ENCODE measurements at places on chromosomes 7 and 10.
A peak's percentile ranks its signal among the peaks of the same experiment; 100 is the strongest.

DNA sequence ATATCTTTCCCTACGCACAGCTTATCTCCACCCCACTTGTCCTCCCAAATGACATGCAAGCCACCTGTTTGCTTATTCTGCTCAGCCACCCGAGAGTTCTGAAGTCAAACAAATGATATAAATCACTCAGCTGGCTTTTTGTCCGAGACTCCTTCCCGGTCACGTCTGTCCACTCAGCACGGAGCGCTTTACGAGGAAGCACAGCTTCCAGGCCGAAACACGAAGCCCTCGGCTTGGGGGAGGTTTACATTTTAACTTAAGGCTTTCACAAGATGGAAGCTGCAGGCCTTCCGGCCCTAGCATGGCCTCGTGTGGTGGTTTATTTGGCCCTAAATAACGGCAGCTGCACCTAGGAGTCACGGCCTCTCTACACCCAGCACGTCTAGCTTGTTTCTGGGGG, 60.1 kb upstream of the GNA12 start:
- no peak for DNase-seq

DNA sequence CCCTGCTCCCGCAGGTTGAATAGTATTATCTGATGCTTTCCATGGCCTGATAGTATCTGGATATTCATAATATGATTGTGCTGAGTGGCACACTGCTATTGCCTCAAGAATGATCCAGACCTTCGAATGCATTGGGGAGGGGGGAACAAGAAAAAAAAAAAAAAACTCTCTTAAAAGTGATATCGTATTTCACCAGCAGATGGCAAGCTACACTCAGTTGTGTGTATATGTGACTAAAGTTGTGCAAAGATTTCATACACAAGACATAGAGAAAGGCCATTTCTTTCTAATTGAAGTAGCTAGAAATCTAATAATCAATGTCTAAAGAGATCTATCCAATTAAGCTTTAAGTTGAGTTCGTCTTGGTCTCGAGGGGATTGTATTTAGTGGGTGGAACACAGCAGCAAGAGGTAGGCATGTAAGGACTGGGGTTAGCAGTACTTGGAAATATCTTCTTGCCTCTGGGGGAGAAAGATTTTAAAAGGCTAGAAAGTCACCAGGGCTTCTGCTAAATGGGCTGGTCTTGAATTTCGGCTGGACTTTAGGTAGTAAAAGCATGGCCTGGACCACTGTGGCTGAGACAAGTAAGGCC, 15.3 kb downstream of the SFRP4 start:
- DNase-seq = peak; percentile 51

DNA sequence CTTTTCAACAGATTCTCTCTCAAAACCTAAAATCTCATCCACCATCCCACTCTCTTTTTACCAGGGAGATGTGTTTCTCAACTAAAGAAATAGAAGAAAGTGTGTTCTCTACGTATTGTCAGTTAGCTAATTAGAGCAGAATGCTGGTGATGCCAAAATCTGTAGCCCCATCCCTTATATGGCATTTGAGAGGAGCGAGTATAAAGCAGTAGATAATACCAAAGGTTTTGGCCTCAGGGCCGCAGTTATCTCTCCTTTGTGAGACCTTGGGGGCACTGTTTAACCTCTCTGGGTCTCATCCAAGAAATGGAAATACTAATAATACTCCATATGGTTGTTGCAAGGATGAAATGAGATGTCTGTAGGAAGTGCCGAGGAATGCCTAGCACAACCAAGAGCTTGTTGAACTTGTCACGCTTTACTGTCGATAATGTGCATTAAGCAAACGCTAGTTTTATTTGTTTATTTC, 456 bp upstream of the DLD start:
- no peak for DNase-seq

DNA sequence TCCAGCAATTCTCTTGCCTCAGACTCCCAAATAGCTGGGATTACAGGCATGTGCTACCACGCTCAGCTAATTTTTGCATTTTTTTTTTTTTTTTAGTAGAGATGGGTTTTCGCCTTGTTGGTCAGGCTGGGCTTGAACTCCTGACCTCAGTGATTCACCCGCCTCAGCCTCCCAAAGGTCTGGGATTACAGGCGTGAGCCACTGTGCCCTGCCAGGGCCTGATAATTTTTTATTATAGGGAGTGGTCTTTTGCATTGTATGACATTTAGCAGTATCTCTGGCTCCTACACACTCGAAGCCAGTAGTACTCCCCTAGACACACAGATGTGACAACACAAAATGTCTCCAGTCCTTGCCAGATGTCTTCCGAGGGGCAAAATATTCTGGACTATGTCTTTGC, 124.0 kb downstream of the DKK1 start:
- DNase-seq = no peak

GRCh38 chr7:73704640-73705550, 14.6 kb downstream of the STX1A start:
- DNase-seq = peak; percentile 99

- DNase-seq = no peak
Measured at GRCh38 chr10:47353351-47353750, 5.2 kb downstream of the RBP3 start.

- DNase-seq = no peak
Measured at GRCh38 chr10:93718937-93719725, 16.7 kb upstream of the FRA10AC1 start.

DNA sequence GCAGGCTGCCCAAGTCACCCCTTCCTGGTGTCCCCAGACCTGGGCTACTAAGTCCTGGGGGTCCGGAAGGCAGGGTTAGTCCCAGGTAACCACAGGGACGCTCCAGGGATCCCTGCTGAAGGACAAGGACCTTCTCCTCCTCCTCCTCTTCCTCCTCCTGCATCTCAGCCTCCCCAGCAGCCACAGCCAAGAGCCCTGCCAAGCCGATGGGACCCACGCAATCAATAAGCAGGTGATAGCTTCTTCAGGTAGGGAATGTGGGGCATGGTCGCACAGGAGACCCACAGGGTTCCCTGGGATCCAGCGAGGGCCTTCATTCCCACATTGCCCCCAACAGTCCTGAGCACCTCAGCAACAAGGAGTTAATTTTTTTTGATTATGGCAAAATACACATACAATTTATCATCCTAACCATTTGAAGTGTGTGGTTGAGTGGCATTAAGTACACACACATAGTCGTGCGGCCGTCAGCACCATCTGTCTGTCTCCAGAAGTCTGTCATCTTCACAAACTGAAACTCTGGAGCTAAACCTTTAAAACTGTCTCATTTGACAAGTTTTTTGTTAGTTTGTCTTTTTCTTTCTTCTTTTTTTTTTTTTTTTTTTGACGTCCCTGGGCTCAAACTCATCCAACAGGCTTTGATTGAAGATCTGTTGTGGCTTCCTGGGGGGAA, 12.1 kb downstream of the CRYGN start:
- DNase-seq = no peak

DNA sequence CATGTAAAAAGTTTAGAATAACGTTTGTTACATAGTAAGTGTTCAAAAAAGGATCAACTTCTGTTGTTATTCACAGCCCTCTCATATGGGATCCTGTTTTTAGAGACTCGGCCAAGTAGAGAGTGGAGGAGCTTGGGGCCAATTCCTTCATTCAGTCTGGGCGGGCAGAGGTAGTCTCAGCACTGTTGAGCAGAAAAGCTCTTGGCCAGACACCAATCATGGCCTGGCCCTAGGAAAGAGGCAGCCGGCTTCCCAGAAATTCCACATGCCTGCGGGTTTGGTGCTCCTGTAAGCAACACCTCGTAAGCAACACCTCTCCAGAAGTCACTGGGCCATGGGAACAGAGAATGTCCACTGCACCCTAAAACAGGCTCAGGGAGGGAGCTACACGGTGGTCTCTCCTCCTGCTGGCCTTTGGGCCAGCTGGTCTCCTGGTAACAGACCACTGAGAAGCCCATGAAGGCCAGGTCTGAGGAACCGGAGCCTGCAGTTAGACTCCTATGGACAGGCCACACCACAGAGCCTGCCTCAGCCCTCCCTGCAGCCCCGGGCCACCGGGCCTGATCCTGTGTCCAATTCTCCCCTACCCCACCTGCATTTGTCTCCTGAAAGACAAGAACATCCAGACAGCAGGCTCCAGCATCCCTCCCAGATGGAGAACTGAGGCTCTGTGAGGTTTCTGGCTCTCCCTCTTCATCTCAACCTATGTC, 149.1 kb downstream of the GRID1 start:
- DNase-seq = no peak

- DNase-seq = no peak
Measured at GRCh38 chr10:102324061-102324460, 71.4 kb upstream of the NFKB2 start.

DNA sequence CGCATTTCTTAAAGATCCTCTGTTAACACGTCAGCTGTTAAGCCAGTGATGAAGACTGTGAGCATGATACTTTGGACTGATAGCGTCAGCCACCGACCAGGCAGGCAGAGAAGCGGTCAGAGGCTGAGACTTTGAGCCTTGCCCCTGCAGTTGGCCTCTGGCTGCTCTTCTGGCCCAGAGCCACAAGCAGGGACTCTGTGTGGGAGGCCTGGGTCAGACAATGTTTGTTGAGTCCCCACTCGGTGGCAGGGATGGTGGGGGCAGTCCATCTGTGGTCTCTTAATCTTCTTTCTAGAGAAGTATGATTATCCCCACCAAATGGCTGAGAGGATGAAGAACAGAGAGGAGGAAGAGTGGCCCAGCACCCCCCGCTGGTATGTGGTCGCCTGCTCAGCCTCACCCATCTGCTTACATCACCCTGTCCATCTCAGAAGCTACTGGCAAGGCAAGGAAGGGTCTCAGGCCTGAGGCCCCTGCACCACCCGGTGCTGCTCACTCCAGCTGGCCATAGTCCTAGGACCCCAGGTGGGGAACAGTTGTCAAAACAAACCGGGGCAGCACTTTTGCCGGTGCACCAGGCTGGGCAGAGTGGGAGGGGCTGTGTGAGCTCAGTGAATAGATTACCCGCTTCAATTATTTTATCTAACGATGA, 202.9 kb downstream of the GRID1 start:
- no peak for DNase-seq

GRCh38 chr7:133846203-133846945, 280.8 kb upstream of the LRGUK start:
- no peak for DNase-seq

- DNase-seq = no peak
Measured at GRCh38 chr10:14172336-14172950, 158.3 kb downstream of the FRMD4A start.
